Activated CD4-positive, alpha-beta memory T cell treated with anti-CD3 and anti-CD28 coated beads, Interleukin-2, amount 10 ng/mL, durations not matched to agents 7 days and 5 days (primary cell): ENCODE measurements at places on chromosomes 7 and 10. TPM values are rescaled to one million over a fixed set of nuclear protein-coding genes. Genes with fewer than 3 reads are reported as not detected.
A peak's percentile ranks its signal among the peaks of the same experiment; 100 is the strongest.

Gene MINDY3
- 22.9 TPM for total RNA-seq

Gene STRIP2
- total RNA-seq = 29.7 TPM

DNA sequence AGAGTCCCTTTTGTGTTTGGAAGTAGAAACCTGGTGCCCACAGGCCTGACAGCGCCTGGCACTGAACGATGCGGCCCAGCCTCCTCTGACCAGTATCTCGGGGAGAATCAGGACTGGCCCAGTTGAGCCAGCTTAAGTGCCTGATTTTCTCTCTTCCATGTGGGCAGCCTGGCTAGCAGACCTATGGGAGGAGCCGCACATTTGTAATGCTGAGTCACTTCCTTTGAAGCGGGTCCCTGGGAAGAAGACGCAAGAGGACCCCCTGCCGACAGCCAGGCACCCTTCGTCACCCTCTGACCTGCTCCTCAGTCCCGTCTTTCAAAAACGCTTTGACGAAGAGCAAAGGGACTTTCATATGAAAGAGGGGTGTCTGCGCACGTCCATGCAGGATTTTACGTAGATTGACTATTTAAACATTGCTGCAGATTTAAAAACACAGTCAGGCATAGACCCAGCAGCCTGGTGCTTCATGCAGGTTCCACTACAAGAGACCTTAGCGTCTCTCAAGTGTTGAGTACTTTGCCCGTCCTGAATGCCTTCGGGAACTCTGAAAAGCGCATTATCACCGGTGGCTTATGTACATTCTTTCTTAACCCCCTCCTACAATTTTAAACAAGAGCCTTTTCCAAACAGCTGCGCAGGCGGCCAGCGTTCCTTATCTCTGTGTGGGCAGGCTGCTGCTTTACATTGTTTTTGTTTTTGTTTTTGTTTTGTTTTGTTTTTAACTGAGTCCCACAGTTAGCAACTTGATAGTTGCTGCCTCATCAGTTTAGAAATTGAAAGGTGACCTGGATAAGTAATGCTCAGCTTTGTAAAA is 36.5 kb upstream of the AP5Z1 start:
- H3K36me3 ChIP-seq = peaks cover 22% of the 10 kb centered on the region
- DNase-seq = no peak
- H3K4me3 ChIP-seq = peak overlapping the region; percentile 56
- H3K27me3 ChIP-seq = no peaks in the 10 kb centered on the region
- H3K27ac ChIP-seq = peak overlapping the region; percentile 67
- peaks cover 50% of the 10 kb centered on the region for H3K4me1 ChIP-seq

DNA sequence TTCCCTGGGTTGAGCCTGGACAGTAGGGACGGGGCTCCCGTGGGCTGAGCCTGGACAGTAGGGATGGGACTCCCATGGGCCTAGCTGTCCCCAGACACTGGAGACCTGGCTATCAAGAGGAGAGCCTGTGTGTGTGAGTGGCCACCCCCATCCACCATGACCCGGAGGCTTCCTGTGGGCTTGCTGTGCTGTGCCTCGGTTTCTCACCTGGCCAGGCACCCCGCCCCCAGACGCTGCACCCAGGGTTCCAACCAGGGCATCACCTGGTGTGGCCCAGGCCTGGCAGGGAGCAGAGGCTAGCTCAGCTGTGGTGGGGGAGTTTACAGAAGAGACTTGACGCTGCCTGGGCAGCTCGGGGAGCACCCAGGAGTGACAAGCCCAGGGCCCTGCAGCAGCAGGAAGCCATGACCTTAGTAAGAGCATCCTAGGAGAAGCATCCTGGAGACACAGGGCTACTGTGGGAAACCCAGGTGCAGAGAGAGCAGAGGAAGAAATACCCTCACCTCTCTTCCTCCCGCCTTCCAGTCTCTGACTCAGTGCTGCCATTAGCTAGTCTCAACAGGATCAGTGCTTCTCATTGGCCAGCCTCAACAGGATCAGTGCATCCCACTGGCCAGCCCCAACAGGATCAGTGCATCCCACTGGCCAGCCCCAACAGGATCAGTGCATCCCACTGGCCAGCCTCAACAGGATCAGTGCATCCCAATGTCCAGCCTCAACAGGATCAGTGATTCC is 61.0 kb downstream of the PDGFA start:
- H3K4me1 ChIP-seq = no peaks in the 10 kb centered on the region
- DNase-seq = no peak
- no peak overlapping the region for H3K27ac ChIP-seq
- H3K4me3 ChIP-seq = no peak overlapping the region

DNA sequence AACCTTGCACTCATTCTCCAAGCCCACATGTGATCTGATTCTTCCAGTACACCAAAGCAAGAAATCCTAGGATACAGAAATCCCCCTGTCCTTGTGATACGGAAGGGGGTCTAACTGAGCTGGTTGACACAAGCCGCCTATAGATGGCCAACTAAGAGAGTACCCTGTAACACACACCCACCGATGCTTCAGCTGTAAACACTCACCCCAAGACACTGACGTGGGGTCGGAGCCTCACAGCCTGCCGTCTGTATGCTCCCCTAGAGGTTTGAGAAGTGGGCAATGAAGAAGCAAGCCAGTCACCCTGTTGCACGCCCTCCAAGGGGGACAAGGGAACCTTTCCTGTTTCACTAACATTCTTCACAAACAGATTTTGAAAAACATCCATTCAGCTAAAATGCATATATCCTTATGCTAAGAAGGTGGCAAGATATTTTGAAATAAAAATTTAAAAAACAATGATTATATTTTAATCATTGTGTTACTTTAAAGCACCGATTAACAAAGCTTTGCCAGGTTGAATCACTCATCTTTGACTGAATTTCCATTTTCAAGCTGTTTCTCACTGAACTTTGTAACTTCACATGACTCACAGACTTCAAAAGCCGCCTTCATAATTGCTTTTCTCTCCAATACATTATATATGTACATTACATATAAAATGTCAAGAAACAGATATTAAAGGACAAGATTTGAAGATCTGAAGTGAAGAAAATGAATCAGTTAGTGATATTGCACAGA is 329.3 kb downstream of the ARL4A start:
- H3K4me3 ChIP-seq = no peak overlapping the region
- H3K27me3 ChIP-seq = no peaks in the 10 kb centered on the region
- H3K27ac ChIP-seq = no peak overlapping the region
- no peak for DNase-seq
- H3K36me3 ChIP-seq = no peaks in the 10 kb centered on the region
